ENCODE measurements at places on chromosomes 1 and 21.

DNA sequence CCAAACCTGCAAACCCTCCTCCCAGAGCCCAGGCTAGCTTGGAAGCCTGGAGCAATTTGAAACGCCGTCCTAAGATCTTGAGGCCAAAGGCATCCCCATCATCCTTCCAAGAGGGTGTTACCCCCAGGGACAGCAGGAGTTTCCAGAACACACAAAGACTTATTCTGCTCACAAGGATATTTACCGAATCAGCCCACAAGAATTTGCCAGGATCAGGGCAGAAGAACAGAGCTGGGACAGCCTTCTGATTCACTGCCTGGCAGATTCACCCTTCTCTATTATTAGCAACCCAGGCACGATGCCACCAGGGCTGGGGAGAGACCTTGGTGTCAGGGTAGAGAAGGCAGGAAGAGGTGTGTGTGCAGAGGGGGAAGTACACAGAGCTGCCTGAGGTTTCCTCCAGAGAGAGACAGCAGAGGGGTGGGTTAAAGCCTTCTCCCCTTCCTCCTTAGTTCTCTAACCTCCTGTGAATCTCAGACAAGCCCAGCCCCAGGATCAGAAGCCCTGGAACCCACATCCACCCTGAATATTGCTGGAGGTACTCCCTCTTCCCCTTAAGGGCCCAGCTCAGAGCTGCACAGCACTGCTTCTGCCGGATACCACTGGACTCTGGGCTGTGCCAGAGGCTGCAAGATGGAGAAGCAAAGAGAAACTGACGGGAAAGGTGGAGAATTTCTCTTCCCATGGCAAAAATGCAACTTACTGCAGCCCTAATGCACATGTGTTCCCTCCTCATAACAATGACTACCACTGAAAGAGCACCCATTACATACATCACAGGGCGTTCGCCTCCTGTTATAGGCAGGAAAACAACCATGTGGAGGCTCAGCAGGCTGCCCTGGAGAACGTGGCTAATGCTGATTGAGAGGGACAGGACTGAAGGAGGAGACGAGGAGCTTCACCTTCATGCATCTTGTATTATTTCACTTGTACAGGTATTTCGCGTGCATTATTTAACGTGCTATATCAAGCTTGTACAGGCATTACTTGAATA, 61.8 kb downstream of the ITPKB start:
- peak; percentile 78 for DNase-seq

DNA sequence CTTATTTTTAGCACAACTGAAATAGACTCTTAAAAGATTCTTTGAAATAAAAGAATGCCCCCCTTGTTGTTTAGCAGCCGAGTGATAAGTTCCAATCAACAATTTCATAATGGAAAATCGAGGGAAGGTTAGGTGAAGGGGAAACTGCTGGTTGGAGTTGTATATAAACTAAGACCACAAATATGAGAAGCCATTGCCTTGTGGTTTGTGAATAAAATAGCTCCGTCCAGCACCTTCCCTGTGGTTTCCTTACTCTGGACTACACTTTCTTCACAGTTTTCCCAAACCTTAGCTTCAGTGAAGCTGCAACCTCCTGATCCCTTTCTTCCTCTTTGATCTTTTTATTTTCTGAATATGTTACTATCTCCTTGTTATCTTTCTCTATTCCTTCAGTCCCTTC, 6.7 kb upstream of the RAB3GAP2 start:
- no peak for DNase-seq

- DNase-seq = no peak
These were observed 95.0 kb downstream of the TLR5 start for GRCh38 chr1:223048026-223048425.

GRCh38 chr1:204321665-204322064, 38.1 kb downstream of the PLEKHA6 start:
- no peak for DNase-seq

DNA sequence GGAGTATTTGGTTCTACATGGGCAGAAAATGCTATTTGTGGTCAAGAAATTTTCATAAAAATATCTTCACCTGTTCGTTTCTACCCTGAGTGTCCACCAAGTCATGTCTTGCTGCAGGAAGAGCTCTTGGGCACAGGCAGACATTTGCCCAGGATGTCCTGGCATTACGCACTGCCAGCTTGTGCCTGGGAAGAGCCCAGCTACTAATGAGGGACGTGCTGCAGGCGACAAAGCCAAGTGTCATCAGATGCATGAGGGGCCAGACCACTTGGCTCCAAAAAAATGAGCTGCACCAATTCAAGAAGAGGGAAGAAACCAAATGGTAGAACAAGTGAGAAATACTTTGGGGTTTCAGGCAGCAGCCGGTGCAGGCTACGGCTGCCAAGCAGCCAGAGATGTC, 12.9 kb downstream of the RNU5D-1 start:
- DNase-seq = no peak

DNA sequence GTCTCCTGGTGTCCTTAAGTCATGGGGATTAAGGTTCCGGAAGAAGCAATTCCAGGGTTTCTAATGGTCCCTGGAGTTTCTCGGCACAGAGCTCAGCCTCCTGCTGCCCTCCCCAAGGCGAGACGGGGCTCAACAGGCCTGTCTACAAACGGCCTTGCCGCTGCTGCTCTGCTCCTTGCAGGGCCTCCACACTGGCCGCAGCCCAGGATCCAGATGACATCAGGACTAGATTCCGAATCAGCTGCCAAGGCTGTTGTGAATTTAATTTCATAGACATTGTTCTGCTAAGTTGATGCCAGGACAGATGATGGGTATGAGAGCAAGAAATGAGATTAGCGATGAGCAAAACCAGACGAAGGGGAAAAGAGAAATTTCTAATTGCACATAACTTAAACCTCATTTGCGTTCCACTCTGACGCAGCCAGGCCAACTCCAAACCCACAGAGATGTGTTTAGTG, 103.6 kb upstream of the BACE2 start:
- DNase-seq = no peak

DNA sequence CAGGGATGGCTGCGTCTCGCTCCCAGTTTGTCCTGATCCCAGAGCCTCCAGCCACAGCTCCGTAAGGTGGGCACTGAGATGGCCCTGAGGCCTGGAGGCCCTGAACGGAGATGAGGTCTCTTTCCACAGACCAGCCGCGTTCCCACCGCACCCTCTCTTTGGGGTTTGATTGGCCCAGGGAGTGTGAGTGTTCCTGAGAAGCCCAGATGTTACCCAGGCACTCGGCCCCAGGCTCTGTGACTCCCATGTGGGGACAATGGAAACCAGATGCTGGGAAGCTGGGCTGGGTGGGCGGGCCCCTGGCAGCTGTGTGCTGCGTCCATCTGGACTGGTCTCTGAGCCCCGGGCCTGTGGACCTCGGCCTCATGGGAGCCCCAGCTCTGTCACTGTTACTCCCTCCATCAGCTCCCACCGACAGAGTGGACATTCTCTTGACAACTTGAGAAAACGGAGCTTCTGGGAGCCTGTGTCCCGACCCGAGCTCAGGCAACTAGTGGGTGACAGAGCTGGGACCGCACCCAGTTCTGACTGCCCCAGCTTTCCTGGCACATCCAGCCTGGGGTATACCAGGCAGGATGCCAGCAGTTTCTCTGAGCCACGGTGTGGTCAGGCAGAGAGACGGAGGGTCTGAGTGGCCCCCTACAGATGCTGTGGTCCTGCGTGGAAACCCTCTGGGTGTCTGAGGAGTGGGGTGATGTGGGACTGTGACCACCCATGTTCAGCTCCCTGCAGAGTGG, 9.8 kb upstream of the COL6A1 start:
- DNase-seq = no peak

DNA sequence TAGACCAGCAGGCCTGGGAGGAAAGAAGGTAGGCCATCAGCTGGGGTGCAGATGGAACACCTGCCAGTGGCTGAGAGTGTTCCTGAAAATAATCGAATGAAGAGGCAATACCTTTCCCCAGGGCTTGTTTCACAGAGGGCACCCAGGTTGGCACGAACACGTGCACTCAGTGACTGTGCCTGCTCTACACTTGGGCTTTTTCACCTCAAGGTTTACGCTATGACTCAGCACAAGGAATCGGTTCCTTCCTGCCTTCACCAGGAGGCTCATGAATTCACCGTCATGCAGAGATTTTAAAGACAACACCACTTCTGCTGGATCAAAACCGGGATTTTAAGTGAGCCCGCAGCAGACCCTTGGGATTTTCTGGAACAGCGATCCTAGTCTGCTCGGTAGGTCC, 118.5 kb upstream of the ADAR start:
- no peak for DNase-seq

DNA sequence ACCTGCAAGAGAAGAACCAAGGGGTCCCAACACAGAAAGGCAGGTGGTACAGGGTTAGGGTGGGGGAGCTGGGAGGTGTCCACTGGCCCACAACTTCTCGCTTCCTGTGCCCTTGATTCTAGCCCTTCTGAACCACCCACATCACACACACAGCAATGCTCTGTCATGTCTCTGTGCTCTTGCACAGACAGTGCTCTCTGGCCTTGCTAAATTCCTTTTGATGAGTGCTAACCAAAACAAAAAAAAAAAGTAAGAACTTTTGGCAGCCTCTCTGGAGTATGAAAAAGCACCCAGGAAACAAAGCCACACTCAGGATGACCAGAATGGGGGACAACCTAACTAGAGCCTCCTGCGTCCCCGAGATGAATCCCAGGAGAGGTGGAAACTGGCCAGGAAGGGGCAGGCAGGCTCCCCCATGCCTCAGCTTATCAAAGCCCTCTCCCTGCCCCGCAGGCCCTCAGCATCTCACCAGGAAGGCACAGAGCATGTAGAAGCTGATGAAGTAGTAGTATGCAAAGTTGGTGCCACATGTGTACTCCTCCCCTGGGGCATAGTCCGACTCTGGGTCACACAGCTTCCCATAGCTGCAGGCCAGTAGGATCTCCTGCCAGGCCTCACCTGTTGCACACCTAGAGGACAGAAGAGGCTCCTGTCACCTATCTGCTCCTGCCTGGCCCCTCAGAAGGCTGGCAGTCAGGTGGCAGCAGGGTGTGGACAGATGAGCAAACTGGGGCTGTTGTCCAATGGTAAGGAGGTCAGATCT, 27.2 kb upstream of the KIF21B start:
- DNase-seq = no peak

GRCh38 chr1:145961425-145962156, 2.8 kb downstream of the ANKRD34A start:
- DNase-seq = peak; percentile 21

DNA sequence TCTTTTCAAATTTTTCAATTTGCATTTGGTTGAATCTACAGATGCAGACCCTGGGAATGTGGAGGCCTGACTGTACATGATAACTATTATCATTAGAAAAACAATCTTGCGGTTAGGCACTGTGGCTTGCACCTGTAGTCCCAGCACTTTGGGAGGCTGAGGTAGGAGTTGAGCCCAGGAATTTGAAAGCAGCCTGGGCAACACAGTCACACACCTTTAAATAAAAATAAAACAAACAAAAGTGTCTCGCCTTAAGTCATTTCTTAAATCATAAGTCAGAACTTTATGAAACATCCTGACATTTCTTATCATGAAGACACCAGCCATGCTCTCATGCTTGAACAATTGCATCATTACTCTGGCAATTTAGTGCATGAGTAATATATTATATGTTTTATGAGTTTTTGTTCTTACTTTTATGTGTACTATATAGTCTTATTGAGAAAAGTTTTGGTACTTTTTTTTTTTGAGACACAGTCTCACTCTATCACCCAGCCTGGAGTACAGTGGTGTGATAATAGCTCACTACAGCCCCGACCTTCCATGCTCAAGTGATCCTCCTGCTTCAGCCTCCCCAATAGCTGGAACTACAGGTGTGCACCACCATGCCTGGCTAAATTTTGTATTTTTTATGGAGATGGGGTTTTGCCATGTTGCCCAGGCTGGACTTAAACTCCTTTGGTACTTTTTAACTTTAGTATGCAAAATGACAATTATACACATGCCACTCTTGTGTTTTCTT, 7.8 kb downstream of the TBX19 start:
- no peak for DNase-seq

DNA sequence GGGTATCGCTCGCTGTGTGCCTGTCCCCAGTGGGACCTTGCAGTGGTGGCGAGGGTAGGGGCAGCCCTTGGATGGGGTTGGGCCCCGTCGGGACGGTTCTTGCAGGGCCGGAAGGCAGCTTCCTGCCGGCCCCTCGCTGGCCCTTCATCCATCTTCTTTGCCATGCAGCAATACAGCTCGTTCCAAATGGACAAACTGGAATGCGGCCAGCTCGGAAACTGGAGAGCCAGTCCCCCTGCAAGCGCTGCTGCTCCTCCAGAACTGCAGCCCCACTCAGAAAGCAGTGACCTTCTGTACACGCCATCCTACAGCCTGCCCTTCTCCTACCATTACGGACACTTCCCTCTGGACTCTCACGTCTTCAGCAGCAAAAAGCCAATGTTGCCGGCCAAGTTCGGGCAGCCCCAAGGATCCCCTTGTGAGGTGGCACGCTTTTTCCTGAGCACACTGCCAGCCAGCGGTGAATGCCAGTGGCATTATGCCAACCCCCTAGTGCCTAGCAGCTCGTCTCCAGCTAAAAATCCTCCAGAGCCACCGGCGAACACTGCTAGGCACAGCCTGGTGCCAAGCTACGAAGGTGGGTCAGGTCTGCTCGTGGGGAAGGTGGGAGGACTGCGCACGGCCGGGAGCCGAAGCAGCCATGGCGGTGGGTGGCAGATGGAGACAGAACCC, 45.8 kb downstream of the SIM2 start:
- DNase-seq = no peak

- DNase-seq = no peak
These were observed 1.2 kb downstream of the SZRD1 start for GRCh38 chr1:16367968-16368890.

DNA sequence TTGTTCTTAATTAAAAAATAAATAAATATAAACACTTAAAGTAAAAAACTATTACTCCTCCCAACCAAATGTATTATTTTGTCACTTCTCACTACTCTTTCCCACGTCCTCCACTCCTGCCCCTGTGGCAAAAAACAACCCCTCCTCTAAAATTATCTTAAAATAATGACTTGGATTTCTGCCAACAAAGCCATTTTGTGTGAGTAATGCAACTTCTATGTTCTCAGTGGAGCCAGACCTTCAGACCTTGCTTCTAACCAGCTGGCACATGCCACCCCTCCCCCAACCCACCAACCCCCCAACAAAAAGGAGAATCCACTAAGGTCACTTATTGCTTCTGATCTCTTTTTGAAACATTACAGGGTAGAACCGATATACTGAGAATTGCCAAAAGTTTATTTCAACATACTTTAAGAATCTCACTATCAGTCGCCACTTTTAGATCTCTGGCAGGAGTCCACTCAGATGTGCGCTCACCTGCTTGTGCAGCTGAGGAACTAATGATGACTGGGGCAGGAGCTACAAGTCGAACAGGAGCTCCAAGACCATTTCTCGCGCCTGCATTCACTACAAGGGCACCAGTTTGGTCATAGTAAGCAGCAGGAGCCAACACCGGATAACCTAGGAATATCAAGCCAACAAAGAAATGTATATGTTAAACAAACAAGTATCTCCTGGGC, 58.3 kb upstream of the SDC3 start:
- no peak for DNase-seq

- DNase-seq = no peak
These were observed 8.3 kb downstream of the GPR37L1 start for GRCh38 chr1:202130816-202131522.

DNA sequence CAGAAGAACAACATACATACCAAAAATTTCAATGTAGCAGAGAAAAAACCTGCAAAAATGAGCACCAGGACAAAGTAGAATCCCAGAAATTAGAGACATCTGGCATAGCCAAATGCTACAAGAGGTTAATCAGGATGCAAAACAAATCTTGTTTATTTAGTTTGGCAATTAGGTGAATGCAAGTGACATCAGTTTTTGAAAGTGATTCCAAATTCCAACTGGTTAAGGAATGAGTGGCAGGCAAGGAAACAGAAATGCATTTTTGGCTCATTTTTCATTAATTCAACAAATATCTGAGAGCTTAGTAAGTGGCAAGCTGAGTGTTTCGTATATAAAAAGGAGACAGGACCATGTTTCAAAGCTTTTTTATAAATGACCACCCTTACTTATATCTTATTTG, 21.3 kb downstream of the SCAF4 start:
- no peak for DNase-seq
